ENCODE measurements at places on chromosomes 13 and 19. TPM values are rescaled to one million over a fixed set of nuclear protein-coding genes. Genes with fewer than 3 reads are reported as not detected.
A peak's percentile ranks its signal among the peaks of the same experiment; 100 is the strongest.

- peak; percentile 94 for DNase-seq
Measured at GRCh38 chr19:11766597-11767591, at the start of gene ZNF441. TSS of gene ZNF441 (plus strand) at chr19:11767000. CDS start at chr19:11767194, 194 bp downstream.

GRCh38 chr19:28884786-28885476, 328.0 kb downstream of the UQCRFS1 start:
- DNase-seq = no peak

GRCh38 chr13:104382951-104383350, 1316.7 kb upstream of the SLC10A2 start:
- DNase-seq = no peak

- DNase-seq = no peak
Measured at GRCh38 chr19:42594617-42595489, at the start of gene CEACAM8. TSS of gene CEACAM8 (minus strand) at chr19:42594924. CDS start at chr19:42594828, 96 bp downstream.

- DNase-seq = no peak
Measured at GRCh38 chr19:35569281-35569781, 5.9 kb upstream of the ATP4A start.

MADCAM1 gene
- total RNA-seq = 0.34 TPM

SIGLEC5 gene
- not detected for total RNA-seq

GRCh38 chr19:56720281-56720680, 48.7 kb upstream of the ZNF835 start:
- peak; percentile 35 for DNase-seq
